ENCODE measurements at places on chromosomes 11 and 22.
A peak's percentile ranks its signal among the peaks of the same experiment; 100 is the strongest.

GRCh38 chr22:35910003-35910769 lies 118.4 kb downstream of the RBFOX2 start:
- peak overlapping the region; percentile 99 for H3K27ac ChIP-seq
- DNase-seq: peak; percentile 42
- no peaks in the 10 kb centered on the region for H3K36me3 ChIP-seq
- peaks cover 67% of the 10 kb centered on the region for H3K4me1 ChIP-seq
- peak overlapping the region; percentile 16 for H3K4me3 ChIP-seq

- H3K36me3 ChIP-seq: no peaks in the 10 kb centered on the region
Measured at GRCh38 chr11:111565114-111565720, 24.7 kb downstream of the LAYN start.

- no peaks in the 10 kb centered on the region for H3K36me3 ChIP-seq
- no peak overlapping the region for H3K4me3 ChIP-seq
- no peak for DNase-seq
Measured at GRCh38 chr11:8008212-8008611, 21.1 kb downstream of the EIF3F start.

GRCh38 chr11:46134540-46134939 lies 13.3 kb upstream of the PHF21A start:
- no peaks in the 10 kb centered on the region for H3K4me1 ChIP-seq
- H3K4me3 ChIP-seq: no peak overlapping the region
- no peak for DNase-seq
- H3K36me3 ChIP-seq: no peaks in the 10 kb centered on the region
- no peak overlapping the region for H3K27ac ChIP-seq

GRCh38 chr11:15144347-15144746 lies 29.6 kb downstream of the INSC start:
- H3K27ac ChIP-seq: no peak overlapping the region
- DNase-seq: no peak
- H3K4me3 ChIP-seq: no peak overlapping the region

DNA sequence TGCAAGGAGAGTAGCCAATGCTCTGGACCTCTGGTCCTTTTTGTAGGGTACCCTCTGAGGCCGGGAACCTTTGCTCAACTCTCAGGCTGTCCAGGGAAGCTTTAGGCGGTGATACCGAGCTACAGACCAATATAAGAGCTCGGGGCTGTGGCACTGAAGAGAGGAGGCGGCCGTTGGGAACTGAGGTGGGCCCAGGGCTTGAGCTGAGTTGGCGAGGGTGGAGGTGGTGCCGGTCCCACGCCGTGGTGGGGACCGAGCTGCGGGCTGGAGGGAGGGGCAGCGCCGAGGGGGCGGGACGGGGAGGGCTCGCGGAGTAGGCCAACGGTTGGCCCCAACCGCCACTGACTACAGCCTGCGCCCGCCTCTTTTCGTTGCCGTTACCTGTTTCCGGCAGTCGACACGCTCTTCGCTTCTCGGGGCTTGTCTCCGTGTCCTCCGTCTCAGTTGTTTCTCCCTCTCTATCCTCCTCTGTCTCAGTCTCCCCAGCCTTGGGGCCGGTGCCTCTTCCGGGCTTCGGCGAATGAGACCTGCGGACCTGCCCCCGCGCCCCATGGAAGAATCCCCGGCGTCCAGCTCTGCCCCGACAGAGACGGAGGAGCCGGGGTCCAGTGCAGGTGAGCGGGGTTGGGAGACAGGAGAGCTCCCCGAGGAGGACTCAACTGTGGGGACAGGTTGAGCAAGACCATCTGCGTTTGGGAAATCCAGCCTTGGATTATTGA lies at the start of gene NEU3:
TSS of gene NEU3 (plus strand) at position 393 of the 719 bp plus-strand sequence. CDS start at position 521, 128 bp downstream.
- H3K4me1 ChIP-seq: peaks cover 5% of the 10 kb centered on the region
- H3K27ac ChIP-seq: peak within 1 kb of the TSS; percentile 74
- H3K36me3 ChIP-seq: no peaks in the 10 kb centered on the region
- peak within 1 kb of the TSS; percentile 58 for H3K4me3 ChIP-seq

GRCh38 chr22:32204856-32205722 lies at the start of gene RFPL2:
TSS of gene RFPL2 (minus strand) at chr22:32205073. CDS start at chr22:32202451, 2,622 bp downstream.
- H3K4me1 ChIP-seq: no peaks in the 10 kb centered on the region
- H3K27me3 ChIP-seq: peaks cover 36% of the 10 kb centered on the region
- peak; percentile 15 for DNase-seq
- H3K4me3 ChIP-seq: peak within 1 kb of the TSS; percentile 34

- no peak overlapping the region for H3K4me3 ChIP-seq
- no peaks in the 10 kb centered on the region for H3K36me3 ChIP-seq
- no peak overlapping the region for H3K27ac ChIP-seq
- no peaks in the 10 kb centered on the region for H3K27me3 ChIP-seq
Measured at GRCh38 chr22:26779108-26779507, 121.7 kb downstream of the MIAT start.

- H3K4me1 ChIP-seq: peaks cover 67% of the 10 kb centered on the region
- peak; percentile 34 for DNase-seq
- H3K4me3 ChIP-seq: no peak overlapping the region
- H3K27ac ChIP-seq: peak overlapping the region; percentile 90
- peaks cover 19% of the 10 kb centered on the region for H3K36me3 ChIP-seq
- no peaks in the 10 kb centered on the region for H3K27me3 ChIP-seq
Measured at GRCh38 chr22:27911330-27911729, 7.7 kb downstream of the PITPNB start.

DNA sequence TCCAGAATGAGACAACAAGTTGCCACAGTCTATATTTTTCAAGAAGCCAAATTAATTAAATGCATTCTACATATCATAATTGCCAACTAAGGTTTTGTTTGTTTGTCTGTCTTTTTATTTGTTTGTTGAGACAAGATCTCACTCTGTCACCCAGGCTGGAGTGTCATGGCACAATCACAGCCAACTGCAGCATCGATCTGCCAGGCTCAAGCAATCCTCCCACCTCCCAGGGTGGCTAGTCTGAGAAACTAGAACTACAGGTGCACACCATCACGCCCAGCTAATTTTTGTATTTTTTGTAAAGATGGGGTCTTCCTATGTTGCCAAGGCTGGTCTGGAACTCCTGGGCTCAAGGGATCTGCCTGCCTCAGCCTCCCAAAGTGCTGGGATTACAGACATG lies 140.0 kb downstream of the LRRC4C start:
- no peak overlapping the region for H3K4me3 ChIP-seq
- no peaks in the 10 kb centered on the region for H3K4me1 ChIP-seq
- no peak overlapping the region for H3K27ac ChIP-seq

GRCh38 chr11:111878385-111878848 lies 548 bp downstream of the FDXACB1 start:
- peak overlapping the region; percentile 96 for H3K27ac ChIP-seq
- H3K4me3 ChIP-seq: peak overlapping the region; percentile 55
- H3K36me3 ChIP-seq: no peaks in the 10 kb centered on the region
- H3K4me1 ChIP-seq: peaks cover 7% of the 10 kb centered on the region
- DNase-seq: peak; percentile 35

DNA sequence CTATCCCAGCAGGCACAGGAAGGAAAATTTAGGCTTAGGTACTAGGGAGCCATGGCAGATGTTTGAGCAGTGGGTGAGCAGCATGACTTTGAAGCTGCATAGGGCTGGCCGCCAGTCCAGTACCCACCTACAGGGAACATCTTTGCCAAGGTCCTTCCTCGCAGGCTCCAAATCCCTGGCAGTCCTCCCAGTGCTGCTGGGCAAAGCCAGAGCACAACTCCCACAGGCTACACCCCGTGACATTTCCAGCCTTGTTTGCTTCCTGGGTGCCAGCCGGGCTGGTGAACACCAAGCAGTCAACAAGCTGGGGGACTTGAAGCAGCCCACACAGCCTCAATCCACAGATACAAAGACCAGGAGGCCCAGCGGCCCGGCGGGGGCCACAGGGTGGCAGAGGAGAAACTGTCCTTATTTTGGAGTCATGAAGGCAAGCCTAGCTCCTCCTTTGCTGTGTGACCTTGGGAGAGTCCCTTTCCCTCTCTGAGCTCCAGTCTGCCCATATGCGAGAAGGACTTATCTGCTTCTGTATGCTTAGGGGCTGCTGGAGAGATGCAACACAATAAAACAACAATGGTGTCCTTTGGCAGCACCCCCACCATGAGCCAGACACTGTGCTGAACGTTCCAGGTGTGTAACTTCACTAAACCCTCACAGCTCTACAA lies 28.0 kb downstream of the TPST2 start:
- H3K36me3 ChIP-seq: no peaks in the 10 kb centered on the region
- H3K4me1 ChIP-seq: no peaks in the 10 kb centered on the region
- H3K27me3 ChIP-seq: no peaks in the 10 kb centered on the region
- DNase-seq: no peak
- no peak overlapping the region for H3K27ac ChIP-seq
- H3K4me3 ChIP-seq: no peak overlapping the region

- no peaks in the 10 kb centered on the region for H3K27me3 ChIP-seq
- H3K27ac ChIP-seq: no peak overlapping the region
- no peaks in the 10 kb centered on the region for H3K36me3 ChIP-seq
- no peak overlapping the region for H3K4me3 ChIP-seq
- H3K4me1 ChIP-seq: no peaks in the 10 kb centered on the region
- no peak for DNase-seq
Measured at GRCh38 chr11:118699506-118700220, 20.2 kb upstream of the TREH start.

- H3K4me1 ChIP-seq: peaks cover 28% of the 10 kb centered on the region
- no peak for DNase-seq
- no peaks in the 10 kb centered on the region for H3K36me3 ChIP-seq
- no peaks in the 10 kb centered on the region for H3K27me3 ChIP-seq
Measured at GRCh38 chr11:47510209-47510608, 42.7 kb downstream of the CELF1 start.

GRCh38 chr22:30885001-30885366 lies 83.6 kb downstream of the MORC2 start:
- DNase-seq: no peak
- H3K27me3 ChIP-seq: no peaks in the 10 kb centered on the region
- H3K27ac ChIP-seq: no peak overlapping the region

GRCh38 chr11:21072558-21072957 lies 403.2 kb downstream of the NELL1 start:
- H3K27me3 ChIP-seq: no peaks in the 10 kb centered on the region
- H3K4me3 ChIP-seq: no peak overlapping the region
- H3K36me3 ChIP-seq: no peaks in the 10 kb centered on the region

DNA sequence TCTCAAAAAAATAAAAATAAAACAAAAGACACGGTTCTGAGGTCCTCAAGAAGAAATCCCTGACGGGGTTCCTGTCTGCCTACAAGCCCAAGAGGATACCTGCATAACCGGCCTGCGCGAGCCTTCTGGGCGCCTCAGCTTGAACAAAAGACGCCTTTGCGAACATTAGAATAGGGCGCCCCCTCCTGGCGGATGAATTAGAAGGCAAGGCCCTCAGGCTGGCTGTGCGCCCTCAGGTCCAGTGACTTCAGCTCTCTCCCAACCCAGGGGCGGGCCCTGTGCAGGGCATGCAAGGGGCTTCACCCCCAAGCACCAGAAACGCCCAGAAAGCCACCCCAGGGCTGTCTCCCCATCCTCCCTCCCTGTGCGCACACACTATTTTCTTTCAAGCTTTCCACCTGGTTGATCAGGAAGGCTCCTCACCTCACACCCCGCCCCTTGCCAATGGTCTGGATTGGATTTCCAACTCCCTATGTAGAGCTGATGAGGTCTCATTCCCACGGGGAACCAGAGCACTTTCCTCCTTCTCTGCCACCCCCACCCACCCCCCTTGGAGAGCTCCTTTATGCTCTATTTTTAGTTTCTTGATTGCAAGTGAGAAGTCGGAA lies 273.3 kb downstream of the BUD13 start:
- no peaks in the 10 kb centered on the region for H3K36me3 ChIP-seq
- peaks cover 7% of the 10 kb centered on the region for H3K27me3 ChIP-seq
- no peak overlapping the region for H3K27ac ChIP-seq
- peak; percentile 94 for DNase-seq

GRCh38 chr11:1853376-1854131 lies 670 bp downstream of the LSP1 start:
- H3K36me3 ChIP-seq: no peaks in the 10 kb centered on the region
- H3K27me3 ChIP-seq: no peaks in the 10 kb centered on the region
- no peaks in the 10 kb centered on the region for H3K4me1 ChIP-seq
- DNase-seq: no peak

DNA sequence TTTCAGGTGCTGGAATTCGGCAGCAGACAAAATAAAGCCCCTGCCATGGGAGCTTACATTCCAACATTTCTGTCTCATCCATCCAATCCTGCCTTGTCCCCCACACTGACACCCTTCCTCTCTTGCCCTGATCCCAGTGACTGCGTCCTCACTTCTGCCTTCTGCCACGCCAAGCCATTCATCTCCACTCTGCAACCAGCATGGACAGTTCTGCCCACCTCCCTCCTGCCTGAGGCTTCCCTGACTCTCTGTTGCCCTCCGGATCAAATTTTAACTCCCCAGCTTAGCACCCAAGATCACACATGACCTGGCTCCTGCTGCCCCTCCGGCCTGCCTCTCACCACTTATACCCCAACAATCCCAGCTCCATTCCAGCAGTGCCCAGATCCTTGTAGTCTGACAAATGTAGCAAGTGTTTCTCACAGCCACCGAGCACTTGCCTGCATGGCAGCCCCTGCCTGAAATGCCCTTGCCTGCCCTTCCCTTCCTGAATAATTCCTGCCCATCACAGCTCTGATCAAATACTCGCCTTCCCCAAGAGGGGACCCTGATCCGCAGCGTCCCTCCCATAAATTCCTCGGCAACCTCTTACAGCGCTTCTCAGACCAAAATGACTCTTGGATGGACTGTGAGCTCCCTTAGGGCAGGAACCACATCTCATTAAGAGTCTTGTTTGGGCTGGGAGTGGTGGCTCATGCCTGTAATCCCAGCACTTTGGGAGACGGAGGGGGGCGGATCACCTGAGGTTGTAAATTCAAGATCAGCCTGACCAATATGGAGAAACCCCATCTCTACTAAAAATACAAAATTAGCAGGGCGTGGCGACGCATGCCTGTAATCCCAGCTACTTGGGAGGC lies 2.3 kb downstream of the ACTN3 start:
- H3K36me3 ChIP-seq: no peaks in the 10 kb centered on the region
- H3K27me3 ChIP-seq: no peaks in the 10 kb centered on the region

Data from cardiac muscle cell (in vitro differentiated cells and primary cell).